Heart left ventricle (tissue), 16 donors: ENCODE measurements at places on chromosomes 13 and 19.

GRCh38 chr19:41175801-41176777, 16.9 kb upstream of the CYP2S1 start:
- peak; percentile 39 for DNase-seq

DNA sequence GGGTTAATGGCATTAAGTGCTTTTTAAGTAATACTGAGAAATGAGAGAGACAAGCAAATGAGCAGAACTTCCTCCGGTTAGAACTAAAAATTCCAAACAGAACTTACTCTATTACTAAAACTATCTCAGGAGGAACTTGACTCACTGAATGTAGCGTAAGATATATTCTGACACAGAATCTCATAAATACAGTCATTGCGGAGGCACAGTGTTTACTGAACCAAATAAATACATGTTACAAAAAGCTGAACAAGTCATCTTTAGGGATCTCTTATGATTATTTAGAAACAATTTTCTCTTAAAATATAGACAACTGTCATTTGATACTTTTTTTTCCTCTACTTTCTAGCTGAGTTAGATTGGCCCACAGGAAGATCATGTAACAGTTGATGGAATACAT, 283.1 kb downstream of the KLF12 start:
- no peak for DNase-seq

GRCh38 chr13:38630780-38631179, 56.1 kb upstream of the FREM2 start:
- no peak for DNase-seq

- no peak for DNase-seq
Measured at GRCh38 chr13:73358606-73359095, 299.8 kb downstream of the KLF5 start.

DNA sequence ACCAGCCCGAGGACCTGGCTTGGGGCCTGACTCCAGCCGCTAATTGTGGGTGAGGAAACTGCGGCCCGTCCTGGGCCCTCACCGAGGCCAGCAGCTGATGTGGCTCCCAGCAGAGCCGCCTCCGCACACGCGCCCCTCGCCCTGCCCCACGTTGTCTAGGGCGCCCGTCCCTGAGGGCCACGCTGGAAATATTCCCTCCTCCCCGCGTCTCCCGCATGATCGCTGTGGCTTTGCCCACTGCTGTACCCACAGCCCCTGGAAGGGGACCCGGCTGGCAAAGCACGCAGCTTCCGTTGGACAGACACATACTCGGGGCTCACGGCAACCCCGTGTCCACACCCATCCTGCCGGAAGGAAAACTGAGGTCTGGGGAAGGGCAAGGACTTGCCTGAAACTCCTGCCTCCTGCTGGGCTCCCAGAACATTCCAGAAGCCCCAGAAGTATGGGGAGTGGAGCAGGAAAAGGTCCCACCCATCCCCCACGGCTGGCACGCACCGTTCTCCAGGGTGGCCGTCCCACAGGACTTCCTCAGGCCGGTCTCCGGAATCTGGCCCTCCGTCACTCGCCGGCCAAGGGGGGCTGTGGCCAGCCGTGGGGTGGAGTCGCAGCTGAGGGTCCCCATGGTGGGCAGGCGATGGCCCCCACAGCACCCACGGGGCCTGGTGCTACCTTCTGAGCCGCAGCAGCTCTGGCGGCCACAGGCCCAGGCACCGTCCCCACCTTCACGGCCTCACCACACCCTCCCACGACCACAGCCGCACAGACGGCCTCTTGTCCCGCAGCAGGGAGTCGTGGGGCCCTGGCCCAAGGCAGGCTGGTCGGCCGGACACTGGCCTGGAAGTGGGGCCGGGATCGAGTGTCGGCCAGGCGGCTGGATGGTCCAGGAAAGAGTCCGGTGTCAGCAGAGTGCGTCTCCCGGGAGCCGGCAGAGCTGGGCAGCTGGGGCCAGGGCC, 13.6 kb upstream of the SHC2 start:
- peak; percentile 75 for DNase-seq

DNA sequence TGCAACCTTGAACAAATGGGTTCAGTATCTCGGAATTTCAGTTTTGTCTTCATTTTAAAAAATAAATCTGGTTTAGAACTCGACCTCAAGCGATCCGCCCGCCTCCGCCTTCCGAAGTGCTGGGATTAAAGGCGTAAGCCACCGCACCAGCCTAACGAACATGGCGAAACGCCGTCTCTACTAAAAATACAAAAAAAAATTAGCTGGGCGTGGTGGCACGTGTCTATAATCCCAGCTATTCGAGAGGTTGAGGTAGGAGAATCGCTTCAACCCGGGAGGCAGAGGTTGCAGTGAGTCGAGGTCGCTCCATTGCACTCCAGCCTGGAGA, 571 bp downstream of the ZNF302 start:
- no peak for DNase-seq

DNA sequence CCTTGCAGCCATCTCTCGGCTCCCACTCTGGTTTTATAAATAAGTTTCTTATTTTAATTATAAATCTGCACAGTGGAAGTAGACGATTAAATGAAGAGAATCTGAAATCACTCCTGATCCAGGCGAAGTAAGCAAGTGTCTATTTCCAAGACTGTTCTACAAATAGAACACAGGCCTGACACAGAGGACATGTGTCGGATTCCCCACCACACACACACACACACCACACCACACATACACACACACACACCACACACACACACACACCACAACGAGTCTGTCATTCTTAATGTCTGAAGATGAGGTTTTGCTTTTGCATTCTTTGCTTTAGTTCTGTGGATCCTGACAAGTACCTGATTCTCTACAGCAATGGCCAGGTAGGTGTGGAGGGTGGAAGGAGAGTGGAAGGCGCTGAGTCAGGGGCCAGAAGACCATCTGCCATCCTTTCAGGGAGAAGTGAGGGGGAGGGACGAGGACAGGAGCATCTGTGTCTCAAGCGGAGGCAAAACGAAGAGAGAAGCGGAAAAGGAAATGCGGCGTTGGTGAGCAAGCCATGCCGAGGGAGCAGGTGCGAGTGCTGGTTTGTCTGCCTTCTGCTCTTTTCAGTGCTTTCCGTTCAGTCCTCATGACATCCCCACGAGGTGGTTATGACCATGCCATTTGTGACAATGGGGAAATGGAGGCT, 110.2 kb downstream of the TEX26 start:
- DNase-seq, result no peak

- peak; percentile 22 for DNase-seq
Measured at GRCh38 chr13:114096031-114096485, 36.4 kb downstream of the RASA3 start.

DNA sequence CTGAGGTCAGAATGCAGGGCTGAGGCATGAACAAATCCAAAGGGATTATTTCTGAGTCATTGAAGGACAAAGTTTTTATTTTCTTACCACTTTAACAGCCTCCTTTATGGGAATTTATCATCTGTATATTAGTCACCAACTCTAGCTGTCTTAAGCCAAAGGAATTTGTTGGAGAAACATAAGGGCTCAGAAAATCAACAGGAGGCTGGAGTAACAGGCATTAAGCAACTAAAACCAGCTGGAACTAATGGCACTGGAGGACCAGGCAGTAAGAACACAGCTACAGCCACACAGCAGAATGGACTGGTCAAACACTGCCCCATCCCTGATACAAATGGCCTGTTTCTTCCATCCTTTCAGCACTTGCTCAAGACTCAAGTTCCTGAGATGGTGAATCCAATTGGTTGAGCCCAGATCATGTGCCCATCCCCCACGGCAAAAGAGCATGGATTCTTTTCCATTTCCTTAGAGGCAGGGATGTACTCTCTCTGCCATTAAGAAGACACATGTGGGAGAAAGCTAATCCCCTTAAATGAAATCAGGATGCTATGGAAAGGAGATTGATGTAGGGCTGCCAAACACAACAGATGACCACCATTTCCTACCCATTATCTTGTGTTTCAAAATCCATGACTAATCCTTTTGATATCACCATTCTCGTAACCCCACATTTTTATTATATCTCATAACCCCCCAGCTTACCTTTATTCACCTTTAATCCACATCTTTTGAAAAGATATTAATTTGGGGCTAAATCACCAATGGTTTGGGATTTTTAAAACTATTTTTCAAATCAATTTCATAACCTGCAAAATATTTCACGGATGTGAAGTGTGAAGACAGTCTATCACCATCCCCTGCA, 157.0 kb upstream of the FNDC3A start:
- no peak for DNase-seq

DNA sequence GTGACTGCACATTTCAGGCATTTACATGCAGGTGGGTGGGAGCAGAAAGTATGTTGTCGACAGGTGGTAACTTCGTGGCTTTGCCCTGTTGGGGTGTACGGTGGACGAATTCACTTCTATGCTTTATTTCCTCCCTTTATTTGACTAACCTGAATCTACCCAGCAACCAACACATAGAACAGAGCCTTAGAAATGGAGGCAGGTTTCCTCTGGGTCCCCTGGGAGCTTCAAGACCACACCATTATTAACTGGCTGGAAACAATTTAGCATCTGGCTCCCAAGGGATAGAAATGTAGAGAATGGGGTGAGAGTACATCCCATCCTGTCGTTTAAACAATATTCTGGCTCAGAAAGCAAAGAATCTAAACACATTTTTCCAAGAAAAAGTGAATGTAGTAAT, 244.4 kb downstream of the DLEU7 start:
- no peak for DNase-seq

DNA sequence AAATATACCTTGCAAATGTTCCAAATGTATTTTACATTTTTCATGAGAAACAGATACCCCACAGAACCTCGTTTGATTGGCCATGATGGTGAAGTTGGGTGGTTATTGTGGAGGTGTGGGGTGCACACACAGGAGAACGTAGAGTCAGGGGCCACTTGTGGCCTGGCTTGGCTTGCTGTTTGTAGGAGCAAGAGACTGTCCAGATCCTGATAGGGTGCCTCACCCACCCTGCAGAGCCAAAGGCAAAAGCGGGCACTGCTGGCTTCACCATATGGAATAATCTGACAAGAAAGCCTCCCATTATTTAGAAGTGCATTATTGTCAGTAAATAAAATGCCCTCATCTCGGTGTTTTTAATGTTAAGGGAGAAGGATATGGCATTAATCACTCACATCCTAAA, 330.2 kb downstream of the TEX29 start:
- no peak for DNase-seq

- DNase-seq, result no peak
Measured at GRCh38 chr13:41457589-41458186, 338 bp downstream of the RGCC start.

- no peak for DNase-seq
Measured at GRCh38 chr13:50358231-50359040, 343.2 kb downstream of the KCNRG start.

DNA sequence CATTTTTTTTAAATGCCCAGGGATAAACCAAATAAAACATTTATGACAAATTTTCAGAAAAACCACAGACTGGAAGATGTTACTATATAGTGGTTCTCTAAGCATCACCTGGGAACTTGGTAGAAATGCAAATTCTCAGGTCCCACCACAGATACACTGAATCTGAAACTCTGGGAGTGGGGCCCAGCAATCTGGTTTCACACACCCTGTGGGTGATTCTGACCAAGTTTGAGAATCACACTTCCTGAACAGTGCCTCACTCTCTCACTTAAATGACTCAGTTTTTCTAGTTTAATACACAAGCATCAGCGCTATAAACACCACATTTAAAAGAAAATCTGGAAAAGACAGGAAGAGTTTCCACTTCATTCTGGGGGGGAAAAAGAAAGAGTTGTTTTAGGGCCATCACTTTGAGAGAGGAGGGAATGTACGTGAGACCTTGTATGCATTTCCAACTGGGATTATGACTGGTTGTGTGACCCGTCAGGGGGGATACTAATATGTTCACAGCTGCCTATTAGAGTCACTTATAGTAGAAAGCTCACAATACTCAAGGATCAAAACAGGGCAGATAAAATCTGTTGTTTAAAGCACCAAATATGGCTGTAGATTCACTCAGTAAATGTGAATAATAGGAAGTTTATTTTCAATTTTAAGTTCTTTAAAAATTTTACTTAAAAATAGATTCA, 567.7 kb downstream of the GPC6 start:
- DNase-seq, result no peak

- peak; percentile 18 for DNase-seq
Measured at GRCh38 chr19:3123956-3124355, 11.9 kb upstream of the GNA15 start.

DNA sequence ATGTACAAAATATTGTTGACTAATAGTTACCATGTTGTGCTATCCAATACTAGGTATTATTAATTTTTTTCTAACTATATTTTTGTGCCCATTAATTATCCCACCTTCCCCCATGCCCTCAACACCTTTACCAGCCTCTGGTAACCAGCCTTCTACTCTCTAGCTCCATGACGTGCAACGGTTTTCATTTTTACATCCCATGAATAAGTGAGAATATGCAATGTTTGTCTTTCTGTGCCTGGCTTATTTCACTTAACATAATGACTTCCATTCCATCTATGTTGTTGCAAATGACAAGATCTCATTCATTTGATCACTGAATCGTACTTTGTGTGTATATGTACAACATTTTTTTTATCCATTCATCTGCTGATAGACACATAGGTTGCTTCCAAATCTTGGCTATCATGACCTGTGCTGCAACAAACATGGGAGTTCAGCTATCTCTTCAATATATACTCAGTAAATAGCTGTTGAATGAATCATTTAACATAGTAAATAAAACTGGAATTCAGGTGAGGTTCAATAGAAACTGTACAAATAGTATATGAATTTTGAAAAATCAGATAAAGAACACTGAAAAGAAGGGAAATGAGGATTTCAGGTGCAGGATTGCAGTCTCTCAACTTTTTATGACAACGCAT, 509.0 kb upstream of the MIR17HG start:
- no peak for DNase-seq

DNA sequence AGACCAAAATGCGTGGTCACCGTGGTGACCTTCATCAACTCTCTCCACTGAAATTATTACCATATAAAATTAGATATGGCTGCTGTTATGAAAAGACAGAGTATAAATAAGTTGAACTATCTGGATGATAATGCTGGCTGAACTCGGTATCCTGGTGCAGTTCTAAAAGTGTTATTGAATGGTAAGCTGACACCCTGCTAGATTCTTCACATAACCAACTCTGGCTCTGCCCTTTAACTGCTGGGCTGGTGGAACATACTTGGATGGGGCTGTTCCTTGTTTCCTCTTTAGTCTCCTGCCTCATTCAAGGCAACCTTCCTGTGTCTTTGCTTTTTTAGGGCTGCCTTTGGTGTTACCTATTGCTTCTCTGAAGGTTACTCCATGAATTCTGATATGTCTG, 106.9 kb downstream of the FGF9 start:
- DNase-seq, result no peak

DNA sequence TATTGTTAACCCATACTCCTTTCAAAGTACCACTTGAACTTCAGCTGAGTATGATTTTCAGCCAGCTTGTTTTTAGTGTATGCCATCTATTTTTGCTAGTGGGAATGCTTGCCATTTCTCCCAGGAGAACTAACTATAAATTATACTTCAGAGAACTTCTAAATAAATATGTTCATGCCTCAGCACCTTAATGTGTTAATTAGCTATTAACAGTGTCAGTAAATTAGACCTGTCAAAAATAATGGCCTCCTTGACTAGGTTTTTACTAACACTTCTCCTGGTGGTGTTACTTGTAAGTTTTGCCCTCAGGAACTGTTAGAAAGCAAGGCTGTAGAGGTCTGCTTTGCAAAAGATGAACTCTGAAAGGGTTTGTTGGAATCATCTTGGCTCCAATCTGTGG, 4.5 kb downstream of the CLDN10 start:
- no peak for DNase-seq
